Cortex of kidney (tissue), 1 donor: ENCODE measurements at places on chromosomes 1 and 21.

DNA sequence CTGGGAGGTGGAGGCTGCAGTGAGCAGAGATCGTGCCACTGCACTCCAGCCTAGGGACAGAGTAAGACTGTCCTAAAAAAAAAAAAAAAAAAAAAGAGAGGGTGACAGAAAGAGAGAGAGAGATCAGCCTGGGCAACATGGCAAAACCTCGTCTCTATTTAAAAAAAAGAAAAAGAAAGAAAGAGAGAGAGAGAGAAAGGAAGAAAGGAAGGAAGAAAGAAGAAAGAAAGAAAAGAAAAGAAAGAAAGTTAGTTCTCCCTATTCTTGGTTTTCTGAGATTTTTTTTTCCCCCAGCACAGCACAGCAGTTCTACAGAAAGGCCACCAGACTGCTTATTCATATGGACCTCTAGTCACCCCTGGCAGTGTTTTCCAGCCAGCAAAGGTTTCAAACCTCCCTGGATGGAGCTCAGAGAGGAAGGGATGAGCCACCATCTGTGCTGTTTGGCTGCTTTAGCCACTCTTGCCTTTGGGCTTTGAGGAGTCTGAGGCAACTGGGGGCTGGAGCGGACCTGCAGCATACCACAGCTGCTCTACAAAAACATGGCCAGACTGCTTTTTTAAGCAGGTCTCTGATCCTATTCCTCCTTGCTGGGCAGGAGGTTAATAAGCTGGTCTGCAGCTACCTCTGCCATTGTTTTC lies 10.6 kb downstream of the S100A6 start:
- DNase-seq, result no peak

DNA sequence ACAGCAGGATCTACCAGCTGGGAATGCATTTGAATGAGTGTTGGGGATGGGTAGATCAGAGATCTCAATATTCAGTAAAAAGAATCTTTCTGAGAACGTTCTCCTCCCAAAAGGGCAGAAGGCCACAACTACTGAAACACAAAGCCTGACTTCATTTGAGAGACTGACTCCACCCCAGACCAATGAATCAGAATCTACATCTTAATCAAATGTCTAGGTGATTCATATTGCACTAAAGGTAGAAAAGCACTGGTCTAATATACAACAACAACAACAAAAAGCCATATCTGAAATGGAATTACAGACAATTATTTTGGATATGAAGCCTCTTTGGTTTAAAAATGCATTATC lies 123.9 kb downstream of the SMYD3 start:
- no peak for DNase-seq

GRCh38 chr1:33740040-33740744 lies 123.7 kb upstream of the HMGB4 start:
- no peak for DNase-seq

DNA sequence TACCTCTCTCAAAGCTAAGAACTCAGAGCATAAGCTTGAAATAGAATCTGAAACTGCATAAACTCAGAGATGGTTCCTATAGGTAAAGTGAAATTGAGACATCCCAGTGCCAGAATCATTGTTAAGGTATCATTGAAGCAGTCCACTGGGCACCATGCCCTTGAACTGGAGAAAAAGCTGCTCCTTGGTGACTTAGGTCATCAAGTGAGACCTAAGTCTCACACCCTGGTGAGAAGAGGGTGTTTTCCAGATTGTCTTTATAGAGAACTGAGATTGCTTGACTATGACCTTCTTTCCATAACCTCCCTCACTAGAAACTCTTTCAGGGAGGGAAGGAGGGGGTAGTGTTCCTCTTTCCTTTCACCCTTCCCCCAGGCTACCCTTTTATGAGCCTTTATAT lies 9.4 kb upstream of the ATP6V1G3 start:
- DNase-seq, result no peak

- DNase-seq, result no peak
Observed at GRCh38 chr1:199109160-199109559, 470.3 kb downstream of the PTPRC start.

DNA sequence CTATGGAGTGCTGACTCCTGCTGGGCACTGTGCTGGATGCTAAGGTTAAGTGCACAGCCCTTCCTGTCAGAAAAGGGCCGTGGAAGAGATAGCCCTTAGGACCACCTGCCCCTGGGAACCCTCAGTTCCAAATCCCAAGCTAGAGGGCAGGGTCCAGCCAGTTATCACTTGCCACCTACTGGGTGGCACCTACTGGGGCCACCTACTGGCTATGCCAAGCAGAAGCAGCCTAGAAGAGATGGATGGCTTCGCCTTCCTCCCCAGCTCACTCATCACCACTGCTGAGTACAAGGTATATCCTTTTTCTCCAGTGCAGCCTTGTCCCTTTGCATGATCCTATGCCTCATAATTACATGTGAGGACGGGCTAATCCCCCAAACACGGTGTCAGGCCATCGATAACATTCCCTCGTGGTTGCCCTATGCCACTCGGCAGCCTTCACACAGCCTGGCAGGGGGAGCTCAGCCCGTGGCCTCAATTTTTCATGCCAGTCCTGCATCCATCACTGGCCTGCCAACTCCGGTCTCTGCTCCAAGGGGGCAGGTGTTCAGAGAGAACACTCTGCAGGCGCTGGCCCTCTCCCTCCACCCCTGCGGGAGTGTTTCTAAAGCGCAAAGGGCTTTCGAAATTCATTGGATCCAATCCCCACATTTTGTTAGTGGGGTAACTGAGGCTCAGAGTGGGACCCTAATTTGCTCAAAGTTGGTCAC lies 49.0 kb downstream of the SYT2 start:
- no peak for DNase-seq

DNA sequence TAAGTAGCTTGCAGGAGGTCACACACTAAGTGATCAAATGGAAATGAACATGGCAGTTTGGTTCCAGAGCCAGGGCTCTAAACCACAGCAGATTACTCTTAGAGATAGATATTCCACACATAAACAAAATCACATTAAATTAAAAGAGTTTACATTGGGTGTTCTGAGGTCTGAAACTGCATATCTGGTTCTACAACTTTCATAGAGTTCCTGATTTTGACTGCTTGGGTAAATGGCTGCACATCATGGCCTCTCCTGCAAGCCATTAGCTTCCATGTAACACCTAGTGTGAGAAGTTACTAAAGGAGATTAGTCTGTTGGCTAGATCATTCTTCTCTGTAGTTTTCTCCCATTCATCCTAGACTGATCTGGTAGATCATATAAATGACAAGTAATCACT lies 12.8 kb upstream of the XCL2 start:
- no peak for DNase-seq

GRCh38 chr1:176206006-176206960 lies 803 bp downstream of the COP1 start:
- DNase-seq, result no peak

DNA sequence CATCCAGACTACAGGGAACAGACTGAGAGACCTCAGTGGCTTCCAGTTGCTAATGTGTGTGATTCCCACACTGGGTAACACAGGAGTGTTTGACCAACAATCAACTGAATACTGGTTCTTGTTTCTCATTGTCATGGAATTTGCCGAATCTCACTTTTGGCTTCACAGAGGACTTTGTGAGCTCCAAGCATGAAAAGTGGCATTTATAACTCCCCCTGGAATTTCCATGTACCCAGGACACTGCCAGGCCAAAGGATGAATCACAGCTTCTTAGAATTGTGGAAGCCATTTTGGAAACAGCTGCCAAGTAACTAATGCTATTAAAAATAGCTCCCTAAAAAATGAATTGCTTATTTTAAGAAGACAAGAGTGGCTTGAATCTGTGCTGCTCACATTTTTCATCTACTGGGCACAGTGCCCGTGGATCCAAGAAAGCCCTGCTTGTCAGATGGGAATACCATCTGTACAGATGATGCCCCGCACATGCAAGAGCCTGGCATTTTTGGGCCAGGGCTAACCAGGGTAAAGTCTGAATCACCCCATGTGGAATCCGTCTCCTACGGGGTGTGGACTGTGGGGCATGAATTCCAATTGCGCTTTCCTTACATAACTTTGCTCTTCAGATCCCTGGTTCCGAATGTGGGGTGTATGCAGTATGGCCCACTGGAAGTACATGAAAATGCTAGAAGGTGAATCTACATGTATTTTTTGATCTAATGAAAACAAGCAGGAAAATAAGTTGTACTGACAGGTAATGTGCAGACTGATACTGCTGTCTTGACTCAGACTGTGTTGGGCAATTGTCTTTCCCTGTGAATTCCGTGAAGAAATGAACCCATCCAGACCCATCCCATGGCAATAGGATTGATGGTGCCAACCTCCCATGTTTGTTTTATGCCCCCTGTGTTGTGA lies 487.3 kb downstream of the SIPA1L2 start:
- no peak for DNase-seq

DNA sequence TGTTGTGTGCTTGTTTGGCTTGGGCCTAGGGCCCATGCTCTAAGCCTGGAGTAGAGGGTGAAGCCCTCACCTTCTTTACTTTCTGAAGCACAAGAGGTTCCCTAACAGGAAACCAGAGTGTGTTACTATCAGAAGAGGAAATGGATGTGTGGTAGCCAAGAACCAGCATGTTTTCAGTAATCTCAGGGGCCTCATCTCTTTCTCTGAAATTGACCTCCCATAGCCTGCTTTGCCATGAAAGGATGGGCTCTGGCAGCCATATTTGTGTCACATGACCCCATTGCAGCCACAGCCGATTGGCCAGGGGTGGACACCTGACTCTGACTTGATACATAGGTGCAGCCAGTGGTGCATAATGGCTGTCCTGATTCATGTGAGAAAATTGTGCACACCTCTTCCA lies 18.6 kb downstream of the A3GALT2 start:
- DNase-seq, result no peak

DNA sequence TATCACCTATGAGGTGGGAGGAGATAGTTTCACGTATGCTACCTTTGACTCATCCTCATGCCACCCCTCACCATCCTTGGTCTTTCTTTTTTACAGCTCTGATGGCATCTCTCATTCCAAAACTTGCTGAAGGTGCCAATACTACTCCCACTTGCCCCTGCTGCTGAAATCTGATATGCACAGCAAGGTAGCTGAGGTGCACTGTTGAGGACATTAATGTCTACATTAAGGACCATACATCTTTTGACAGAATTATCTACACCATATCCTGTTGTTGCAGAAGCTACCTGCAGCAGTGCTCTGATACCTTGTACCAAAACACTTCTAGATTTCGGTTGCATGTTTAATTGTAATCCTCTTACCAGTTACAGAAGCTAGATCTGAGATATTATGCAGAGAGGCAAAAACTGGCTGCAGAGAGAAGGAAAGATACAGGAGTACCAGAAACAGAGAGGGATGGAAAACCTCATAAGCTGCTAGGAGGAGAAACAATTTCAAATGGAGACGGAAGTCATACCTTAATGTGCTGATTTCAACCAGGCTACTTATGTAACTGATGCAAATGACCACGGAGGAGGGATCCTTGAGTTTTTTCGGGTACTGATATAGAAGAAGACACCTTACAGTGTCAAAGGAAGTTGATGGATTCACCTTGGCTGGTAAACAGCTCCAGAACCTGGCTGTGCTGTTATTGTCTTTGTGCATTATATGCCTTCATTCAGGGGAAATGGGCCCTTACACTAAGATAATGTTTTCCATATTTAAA lies 19.3 kb upstream of the PTPRC start:
- DNase-seq, result no peak

GRCh38 chr1:215958841-215959240 lies 391.7 kb downstream of the KCTD3 start:
- no peak for DNase-seq

GRCh38 chr1:233427907-233428306 lies 100.4 kb downstream of the MAP3K21 start:
- DNase-seq, result no peak

GRCh38 chr1:41870076-41870562 lies 48.6 kb downstream of the HIVEP3 start:
- no peak for DNase-seq

GRCh38 chr1:165129568-165130164 lies 226.8 kb downstream of the LMX1A start:
- no peak for DNase-seq

- DNase-seq, result no peak
Observed at GRCh38 chr1:40787737-40788560, 4.4 kb downstream of the KCNQ4 start.

DNA sequence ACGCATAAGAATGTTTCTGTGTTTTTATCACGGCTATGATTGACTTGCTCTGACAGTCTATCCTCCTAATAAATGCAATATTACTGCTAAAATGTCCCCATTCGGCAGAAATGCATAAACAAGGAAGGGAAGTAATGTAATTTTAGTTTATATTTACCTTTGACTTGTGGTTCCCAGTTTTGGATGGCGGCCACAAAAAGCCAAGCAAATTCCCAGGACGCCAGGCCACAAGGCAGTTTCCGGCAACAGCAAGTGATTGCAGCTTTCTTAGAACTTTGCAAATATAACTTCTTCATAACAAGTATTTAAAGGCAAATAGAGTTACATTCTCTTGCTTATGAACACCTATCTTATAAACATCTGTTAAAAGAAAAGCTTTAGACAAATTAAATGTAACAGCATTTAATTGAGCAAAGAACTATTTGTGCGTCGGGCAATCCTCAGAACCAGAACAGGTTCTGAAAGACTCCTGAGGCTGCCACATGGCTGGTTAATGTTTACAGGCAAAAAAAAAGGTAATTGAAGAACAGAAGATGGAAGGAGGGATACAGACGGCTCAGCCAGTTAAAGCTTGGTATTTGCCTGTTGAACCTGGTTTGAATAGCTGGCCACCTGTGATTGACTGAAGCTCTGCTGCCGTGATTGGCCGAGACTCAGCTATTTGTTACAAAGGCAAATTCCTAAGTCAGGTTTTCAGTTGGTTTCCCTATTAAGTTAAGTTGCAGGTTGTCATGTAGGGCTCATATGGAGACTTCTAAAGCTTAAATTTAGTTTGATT lies 80.8 kb downstream of the C21orf91 start:
- DNase-seq, result no peak

- DNase-seq, result no peak
Observed at GRCh38 chr21:16592381-16592780, 862.6 kb downstream of the USP25 start.

DNA sequence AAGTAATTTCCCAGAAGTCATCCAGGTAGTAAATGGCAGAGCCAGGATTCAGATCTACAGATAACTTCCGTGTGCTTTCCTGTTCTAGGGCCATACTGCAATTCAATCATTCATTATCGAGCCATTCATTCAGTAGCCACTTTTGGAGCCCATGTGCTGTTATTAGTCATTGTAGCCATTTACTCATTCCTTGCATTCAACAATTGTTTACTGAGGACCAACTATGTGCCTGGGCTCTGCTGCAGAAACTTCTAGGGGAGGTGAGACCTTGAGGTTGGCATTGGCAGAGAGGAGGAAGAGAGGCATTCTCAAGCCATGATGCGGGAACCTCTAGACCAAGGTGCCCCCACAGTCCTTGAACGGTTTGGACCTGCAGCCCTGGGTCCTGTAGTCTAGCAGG lies 27.9 kb downstream of the EPHB2 start:
- DNase-seq, result no peak

- DNase-seq, result no peak
Observed at GRCh38 chr1:161869291-161869690, 103.2 kb downstream of the ATF6 start.
